BE2C (cell line): ENCODE measurements at places on chromosomes 2 and 18.

DNA sequence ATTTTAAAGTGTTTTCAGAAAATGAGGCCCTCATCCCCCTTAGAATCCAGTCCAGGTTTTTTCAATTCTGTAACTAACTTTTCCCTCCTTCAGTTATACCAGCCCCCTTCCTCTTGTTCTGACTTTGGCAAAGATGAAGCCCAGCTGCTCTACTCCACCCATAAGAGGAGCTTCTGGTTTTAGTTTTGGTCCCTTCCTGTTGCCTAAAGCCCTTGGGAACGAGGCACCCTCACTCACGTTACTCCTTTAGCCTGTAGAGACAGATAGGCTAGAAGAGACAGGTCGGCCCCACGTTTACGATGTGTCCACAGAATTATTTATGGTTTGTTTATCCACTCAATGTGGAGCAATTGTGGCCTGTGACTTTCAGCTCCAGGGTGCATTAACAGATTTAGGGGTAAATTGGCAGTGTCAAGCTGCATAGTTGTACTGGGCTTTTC lies 454.2 kb upstream of the TNP1 start:
- no peak for DNase-seq

DNA sequence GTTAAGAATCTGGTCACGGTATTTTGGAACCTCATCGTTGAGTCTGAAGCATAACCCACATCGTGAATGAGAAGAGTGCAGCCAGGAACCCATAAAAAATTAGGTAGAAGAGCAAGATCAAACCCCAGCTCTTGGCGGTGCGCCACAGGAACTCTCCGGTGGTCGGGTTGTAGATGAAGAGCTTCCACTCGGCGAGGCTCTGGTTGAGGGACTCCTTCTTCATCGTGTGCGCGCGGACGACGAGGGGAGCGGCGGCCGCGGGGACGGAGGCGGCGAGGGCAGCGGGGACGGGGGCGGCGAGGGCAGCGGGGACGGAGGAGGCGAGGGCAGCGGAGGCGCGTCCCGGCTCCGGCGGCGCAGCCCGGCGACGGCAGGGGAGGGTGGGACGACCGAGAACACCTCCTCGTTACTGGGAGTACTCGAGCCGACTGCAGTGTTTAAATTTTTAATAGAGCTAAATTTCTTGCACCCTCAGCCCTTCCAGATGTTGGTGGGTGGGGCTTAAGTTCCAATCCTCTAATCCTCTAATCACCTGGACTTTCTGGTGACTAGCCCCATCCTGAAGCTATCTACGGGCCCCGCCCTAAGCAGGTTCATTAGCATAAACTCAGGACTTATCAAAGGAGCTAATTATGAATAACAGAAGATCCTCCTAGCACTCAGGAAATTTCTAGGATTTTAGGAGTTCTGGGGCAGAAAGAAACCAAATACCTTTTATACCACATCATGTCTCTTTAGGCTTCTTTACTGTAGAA lies 20.4 kb upstream of the PAPOLG start:
- no peak for DNase-seq

GRCh38 chr2:190996338-190996946 lies 17.5 kb downstream of the STAT1 start:
- peak; percentile 66 for DNase-seq

DNA sequence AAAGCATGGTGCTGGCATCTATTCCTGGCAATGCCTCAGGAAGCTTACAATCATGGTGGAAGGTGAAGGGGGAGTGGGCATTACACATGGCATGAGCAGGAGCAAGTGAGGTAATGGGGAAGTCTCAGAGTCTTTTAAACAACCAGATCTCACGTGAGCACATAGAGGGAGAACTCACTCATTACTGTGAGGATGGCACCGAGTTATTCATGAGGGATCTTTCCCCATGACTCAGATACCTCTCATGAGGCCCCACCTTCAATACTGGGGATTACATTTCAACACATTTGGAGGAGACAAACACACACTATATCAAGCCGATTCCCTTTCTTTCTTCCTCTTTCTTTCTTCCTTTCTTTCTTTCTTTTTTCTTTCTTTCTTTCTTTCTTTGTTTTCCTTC lies 47.9 kb upstream of the FANCL start:
- no peak for DNase-seq

DNA sequence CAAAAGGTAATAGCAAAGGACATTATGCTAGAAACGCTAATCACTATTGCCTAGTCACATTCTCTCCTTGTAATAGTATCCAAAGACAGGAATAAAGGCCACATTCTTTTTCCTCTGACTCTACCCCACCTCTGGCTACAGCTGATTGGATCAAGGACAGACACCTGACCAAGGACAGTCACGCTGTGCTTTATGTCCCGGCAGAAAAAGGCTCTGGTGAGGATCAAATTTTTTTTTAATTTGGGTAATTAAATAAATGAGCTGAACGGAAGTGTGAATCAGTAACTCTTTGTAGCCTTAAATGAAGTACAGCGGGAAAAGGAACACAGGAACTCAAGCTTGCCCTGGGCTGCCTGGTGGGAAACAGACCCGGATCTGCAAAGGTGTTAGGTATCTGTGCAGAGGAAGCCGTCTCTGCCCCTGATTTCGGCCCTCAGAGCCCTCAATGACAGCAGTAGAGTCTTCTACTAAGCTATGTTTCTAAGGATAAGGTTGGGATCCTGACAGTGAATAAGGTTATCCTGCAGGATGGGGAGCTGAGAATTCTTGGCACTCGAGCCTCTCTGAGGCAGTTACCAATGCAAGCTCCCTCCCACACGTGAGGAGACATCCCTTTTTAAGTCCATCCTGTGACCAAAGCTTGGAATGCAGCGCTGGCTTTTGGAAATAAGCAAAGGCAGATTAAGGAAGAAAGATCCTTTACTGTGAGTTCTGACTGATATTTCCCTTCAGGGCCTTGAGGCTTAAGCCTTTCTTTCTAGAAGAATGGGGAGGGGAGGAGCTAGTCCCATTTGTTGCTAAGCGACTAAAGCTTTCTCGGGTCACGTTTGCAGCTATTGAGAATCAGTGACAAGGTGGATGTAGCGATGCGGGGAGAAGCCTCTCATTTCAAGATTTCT lies 37.8 kb upstream of the IKZF2 start:
- peak; percentile 6 for DNase-seq

GRCh38 chr18:6649421-6650126 lies 79.9 kb upstream of the ARHGAP28 start:
- no peak for DNase-seq

DNA sequence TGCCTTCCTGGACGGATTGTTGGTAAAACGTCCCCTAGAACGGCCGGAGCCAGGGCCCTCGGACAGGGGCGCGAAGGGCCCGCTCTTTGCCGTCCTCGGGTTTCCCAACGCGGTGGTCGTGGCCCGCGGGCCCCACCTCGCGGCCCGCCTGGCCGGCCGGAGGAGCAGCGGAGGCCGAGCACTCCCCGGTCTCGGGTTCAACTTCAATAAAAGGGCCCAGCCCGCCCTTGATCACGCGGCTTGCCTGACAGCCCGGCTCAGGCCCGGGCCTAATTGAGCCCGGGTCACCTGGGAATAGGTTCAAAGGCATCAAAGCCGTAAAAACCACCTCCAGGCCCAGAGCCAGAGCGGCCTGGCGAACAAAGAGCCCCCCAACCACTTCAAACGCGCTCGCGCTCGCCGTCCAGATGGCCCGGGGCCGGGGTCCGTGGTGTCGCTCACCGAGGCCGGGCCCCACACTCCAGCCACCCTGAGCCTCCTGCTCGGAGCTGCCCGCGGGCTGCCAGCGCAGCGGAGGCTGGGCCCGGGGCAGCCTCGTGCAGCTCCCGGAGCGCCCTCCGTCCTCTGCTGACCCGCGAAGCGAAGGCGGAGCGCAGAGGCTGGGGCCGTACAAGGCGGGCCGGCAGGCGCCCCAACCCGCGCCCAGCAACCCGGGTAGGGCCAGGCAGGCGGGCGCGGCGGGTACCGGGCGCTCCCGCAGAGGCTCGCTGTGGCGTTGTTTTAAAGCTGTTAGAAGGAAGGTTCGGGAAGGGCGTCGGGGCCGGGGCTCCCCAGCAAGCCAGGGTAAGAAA lies 1.1 kb upstream of the TWIST2 start:
- DNase-seq, result no peak

- DNase-seq, result no peak
Observed at GRCh38 chr2:19392191-19392590, 33.8 kb upstream of the OSR1 start.

DNA sequence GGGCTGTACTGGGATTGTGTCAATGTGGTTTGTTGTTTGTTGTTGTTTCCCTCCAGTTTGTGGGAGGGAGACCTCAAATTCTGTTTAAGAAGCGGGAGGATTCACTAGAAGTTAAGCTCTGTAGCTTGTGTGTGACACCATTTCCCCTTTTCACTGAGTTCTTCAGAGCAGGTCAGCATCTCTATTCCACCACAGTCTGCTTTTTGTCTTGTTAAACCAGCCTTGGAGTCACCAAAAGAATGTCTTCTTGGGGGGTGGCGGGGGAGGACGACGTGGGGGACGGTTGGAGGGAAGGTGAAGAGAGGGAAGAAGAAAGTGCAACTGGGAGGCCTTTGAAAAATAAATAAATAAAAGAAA lies 2.3 kb upstream of the BCL11A start:
- DNase-seq, result no peak

DNA sequence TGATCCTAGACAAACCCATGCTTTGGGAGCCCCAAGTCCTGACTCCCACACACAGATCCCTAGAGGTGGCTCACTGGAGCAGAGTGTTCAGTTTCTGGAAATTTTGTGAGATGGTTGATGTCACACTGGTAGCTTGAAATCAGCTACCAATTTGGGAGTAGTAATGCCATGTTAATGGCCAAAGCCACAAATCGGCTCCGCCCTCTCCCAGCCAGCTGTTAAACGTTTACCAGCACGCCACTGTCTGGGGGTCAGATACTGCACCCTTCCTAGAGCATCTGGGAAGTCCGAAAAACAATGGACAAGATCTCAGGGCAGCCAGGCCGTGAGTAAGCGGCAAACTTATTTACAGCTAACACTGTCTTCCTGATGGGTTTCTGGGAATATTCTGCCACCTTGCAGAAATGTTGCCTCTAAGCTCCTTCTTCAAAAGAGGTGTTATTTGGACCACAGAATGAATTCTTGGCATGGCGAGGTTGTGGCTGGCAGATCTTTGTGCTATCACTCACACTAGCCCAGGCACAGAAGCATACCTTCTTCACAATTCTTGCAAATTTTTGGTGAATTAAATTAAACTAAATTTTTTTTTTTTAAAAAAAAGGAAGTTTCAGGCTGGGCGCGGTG lies 60.2 kb upstream of the FZD7 start:
- DNase-seq, result no peak
